ENCODE measurements at places on chromosomes 1 and 21. TPM values are rescaled to one million over a fixed set of nuclear protein-coding genes. Genes with fewer than 3 reads are reported as not detected.

PRAMEF13 gene
- total RNA-seq = not detected

SEC16B gene
- 0.42 TPM for total RNA-seq

CDC42BPA gene
- total RNA-seq = 2.8 TPM

KRTAP10-4 gene
- total RNA-seq = not detected

DNA sequence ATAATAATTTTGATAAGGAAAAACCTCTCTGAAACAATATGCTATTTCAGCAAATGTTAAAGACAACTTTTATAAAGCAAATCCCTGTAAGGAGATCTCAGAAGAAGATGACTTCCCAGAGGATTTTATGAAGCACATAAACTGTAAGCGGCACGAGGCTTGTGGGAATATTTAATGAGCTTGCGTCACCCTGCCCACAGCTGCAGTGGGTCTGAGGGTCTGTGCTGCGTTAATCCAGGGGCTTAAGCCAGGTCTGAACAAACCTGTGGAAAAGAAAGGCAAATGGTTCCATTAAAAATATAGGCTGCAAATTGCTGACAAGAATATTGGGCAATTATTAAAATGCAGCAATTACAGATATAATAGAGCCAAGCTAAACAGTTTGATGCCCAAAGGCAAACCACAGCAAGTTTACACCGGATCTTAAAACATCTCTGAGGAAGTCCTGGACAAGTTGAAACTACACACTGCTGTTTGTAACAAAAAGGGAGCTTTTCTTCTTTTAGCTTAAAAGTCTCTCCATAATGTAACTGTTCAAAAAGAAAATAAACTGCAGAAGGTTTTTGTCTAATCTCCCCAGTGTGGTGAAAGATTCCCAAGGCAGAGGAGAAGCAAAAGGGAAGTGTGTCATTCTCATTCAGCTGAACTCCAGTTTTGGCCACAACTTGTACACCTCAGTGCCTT lies 21.8 kb downstream of the TGFBR3 start:
- H3K4me3 ChIP-seq = no peak overlapping the region
- H3K27me3 ChIP-seq = no peaks in the 10 kb centered on the region
- H3K36me3 ChIP-seq = peaks cover 3% of the 10 kb centered on the region
- no peak for DNase-seq

DNA sequence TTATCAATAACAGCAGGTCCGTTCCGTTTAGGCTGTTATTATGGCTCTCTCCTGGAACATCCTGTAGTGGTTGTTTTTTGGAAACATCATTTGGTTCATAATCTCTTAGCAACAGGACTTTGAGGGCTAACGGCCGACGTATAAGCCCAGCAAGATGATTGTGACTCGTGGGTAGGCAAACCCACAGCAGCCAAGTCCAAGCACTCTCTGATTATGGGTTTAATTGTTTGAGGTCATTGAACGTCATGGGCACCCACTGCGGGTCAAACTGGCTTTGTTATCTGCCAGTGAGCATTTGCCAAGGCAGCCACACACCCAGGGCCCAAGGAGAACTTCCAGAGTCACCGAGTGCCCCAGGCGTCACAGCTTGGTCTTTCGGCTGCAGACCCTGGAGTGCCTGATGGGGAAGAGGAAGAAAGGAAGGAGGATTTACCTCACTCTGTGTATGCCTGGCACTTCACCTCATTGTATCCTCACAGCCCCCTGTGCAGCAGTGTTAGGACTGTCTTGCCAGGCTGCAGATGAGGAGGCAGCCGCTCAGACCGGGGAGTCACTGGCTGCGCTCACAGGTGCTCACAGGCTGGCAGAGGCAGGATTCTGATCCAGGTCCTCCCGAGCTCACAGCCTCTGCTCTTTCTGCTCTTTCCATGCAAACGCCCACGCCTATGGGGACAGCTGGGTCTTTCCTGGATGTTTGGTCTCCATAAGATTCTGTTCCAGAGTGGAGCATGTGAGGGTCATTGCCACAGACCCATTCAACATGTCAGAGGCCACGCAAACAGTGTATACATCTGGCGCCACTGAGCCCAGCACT lies 30.8 kb upstream of the EPS8L3 start:
- peak overlapping the region; percentile 69 for H3K27ac ChIP-seq
- no peaks in the 10 kb centered on the region for H3K27me3 ChIP-seq
- H3K36me3 ChIP-seq = peaks cover 3% of the 10 kb centered on the region

GRCh38 chr1:115088115-115088778 lies 1.1 kb downstream of the TSPAN2 start:
- no peak overlapping the region for H3K27ac ChIP-seq
- H3K27me3 ChIP-seq = peaks cover 18% of the 10 kb centered on the region
- H3K36me3 ChIP-seq = no peaks in the 10 kb centered on the region
- H3K4me1 ChIP-seq = peaks cover 20% of the 10 kb centered on the region
- peak overlapping the region; percentile 67 for H3K4me3 ChIP-seq
- DNase-seq = no peak

GRCh38 chr1:114517348-114517747 lies 6.3 kb upstream of the TRIM33 start:
- H3K4me1 ChIP-seq = peaks cover 7% of the 10 kb centered on the region
- H3K4me3 ChIP-seq = no peak overlapping the region
- no peak for DNase-seq

DNA sequence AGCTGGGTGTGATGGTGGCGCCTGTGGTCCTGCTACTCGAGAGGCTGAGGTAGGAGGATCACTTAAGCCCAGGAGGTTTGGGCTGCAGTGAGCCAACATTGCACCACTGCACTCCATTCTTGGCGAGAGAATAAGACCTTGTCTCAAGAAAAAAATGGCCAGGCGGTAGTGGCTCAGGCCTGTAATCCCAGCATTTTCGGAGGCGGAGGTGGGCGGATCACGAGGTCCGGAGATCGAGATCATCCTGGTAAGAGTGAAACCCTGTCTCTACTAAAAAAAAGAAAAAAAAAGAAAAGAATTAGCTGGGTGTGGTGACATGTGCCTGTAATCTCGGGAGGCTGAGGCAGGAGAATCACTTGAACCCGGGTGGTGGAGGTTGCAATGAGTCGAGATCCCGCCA lies 11.3 kb downstream of the ATAD3B start:
- H3K27ac ChIP-seq = no peak overlapping the region
- no peaks in the 10 kb centered on the region for H3K4me1 ChIP-seq
- peaks cover 10% of the 10 kb centered on the region for H3K36me3 ChIP-seq
- H3K4me3 ChIP-seq = no peak overlapping the region

DNA sequence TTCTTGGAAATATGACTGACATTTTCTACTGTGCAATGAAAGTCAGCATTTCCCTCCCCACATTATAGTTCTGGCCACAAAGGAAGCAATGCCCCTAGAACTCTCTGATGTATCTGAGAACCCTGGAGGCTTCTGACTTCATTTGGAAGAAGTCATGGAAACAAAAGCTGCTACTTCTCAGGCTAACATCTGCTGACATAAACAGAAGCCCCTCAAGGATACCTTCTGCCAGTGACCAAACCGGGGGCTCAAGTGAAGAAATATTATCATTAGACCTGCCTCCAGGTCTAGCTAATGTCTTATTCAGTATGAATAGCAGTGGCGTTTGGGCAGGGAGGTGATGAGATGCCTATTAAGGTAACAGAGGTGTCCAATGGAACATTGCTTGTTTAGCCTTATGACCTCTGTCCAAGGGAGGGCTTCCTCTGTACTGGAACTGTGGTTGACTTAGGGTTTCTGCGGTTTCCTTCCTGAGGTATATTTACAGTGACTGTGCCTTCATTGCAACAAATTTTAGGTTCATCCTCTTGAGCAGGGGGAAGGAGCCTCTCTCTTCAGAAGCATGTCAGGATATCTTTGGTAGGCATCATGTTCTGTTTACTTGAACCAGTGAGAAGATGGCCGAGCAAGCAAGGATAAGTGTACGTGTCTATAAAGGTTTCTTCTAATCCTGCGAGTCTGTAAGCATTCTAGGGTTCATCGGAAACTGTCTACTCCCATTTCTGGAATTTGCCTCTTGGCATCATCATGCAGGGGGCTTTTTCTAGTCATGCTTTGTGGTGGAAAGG lies 161.7 kb downstream of the PBX1 start:
- peaks cover 12% of the 10 kb centered on the region for H3K4me1 ChIP-seq
- no peak for DNase-seq
- H3K36me3 ChIP-seq = no peaks in the 10 kb centered on the region
- H3K27ac ChIP-seq = no peak overlapping the region
- H3K27me3 ChIP-seq = no peaks in the 10 kb centered on the region

- DNase-seq = no peak
- H3K27ac ChIP-seq = no peak overlapping the region
- H3K36me3 ChIP-seq = peaks cover 79% of the 10 kb centered on the region
- no peaks in the 10 kb centered on the region for H3K4me1 ChIP-seq
- H3K4me3 ChIP-seq = no peak overlapping the region
- H3K27me3 ChIP-seq = no peaks in the 10 kb centered on the region
These were observed 130.5 kb downstream of the RABGAP1L start for GRCh38 chr1:174289644-174290310.

DNA sequence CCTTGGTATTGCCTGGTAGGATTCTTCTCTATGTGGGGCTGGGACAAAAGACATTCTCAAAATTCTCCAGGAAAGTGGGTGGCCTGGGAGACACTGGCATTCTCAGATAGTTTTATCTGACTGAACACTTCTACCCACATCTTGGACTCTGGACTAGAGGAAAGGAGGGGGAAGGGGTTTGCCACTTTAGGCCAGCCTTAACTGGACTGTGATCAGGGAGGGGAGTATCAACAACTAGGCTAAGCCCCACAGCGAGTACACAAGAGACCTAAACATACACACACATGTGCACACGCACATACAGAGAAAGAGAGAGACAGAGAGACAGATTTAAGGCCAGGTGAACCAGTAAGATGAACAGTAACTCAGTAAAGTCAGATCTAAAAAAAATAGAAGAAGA lies 1.2 kb upstream of the SEMA6C start:
- peaks cover 10% of the 10 kb centered on the region for H3K4me1 ChIP-seq
- DNase-seq = no peak
- H3K4me3 ChIP-seq = peak overlapping the region; percentile 85
- no peaks in the 10 kb centered on the region for H3K36me3 ChIP-seq

DNA sequence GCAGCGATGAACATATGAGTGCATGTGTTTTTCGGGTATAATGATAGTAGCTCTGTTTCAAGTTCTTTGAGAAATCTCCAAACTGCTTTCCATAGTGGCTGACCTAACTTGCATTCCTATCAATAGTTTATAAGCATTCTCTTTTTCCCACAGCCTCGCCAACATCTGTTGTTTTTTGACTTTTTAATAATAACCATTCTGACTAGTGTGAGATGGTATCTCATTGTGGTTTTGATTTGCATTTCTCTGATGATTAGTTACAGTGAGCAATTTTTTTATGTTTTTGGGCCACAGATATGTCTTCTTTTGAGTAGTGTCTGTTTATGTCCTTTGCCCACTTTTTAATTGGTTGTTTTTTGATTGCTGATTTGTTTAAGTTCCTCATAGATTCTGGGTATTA lies 10.6 kb upstream of the RUNX1 start:
- no peak overlapping the region for H3K4me3 ChIP-seq
- DNase-seq = no peak
- peaks cover 6% of the 10 kb centered on the region for H3K36me3 ChIP-seq

DNA sequence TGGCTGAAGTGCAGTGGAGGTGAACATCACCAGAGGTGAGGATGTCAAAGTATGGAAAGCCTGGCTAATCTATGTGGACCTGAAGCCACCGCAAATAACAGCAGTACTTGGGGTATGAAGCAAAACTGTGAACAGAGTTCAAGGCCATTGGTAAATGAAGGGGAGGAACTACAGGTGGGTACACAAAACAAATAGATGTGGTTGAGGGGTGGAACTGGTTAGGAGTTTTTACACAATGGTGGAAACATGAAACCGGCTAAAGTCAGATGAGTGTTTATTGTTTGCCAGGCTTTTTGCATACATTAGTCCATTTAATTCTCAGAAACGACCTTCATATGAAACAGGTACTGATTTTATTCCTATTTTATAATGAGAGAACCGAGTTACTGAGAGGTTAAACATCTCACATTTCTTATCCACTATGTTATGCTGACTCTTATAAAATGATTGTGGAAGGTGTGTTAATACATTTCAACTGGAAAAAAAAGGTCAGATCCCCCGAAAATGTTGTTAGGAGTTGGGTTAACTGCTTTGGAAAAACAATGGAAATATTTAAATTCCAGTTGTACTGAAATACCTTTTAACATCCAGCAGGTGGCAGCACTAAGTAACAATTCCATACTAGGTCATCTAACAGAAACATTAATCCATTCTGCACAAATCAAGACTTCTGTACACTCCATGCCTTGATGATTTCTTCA lies 44.3 kb upstream of the GTF2B start:
- no peaks in the 10 kb centered on the region for H3K27me3 ChIP-seq
- H3K27ac ChIP-seq = no peak overlapping the region
- no peak overlapping the region for H3K4me3 ChIP-seq
- peaks cover 57% of the 10 kb centered on the region for H3K36me3 ChIP-seq
- H3K4me1 ChIP-seq = peaks cover 2% of the 10 kb centered on the region
- no peak for DNase-seq

GRCh38 chr1:240912821-240913220 lies 300.9 kb upstream of the GREM2 start:
- H3K4me3 ChIP-seq = no peak overlapping the region
- H3K36me3 ChIP-seq = no peaks in the 10 kb centered on the region
- no peaks in the 10 kb centered on the region for H3K27me3 ChIP-seq
- no peak for DNase-seq

DNA sequence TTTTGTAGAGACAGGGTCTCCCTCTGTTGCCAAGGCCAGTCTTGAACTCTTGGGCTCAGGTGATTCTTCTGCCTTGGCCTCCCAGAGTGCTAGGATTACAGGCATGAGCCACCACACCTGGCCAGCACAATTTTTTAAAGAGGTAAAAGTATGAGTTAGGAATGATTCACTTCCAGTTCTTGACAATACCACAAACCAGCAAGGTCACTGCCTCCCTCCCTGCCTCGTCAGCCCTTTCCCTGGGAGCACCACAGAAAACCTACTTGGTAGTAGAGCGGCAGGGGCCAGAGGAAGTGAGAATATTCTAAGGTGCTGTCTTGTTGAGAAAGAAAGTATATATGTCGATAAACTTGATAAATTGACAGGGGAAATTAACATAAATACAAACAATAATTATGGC lies 10.8 kb upstream of the CDA start:
- H3K27me3 ChIP-seq = peaks cover 17% of the 10 kb centered on the region
- no peak overlapping the region for H3K4me3 ChIP-seq
- H3K4me1 ChIP-seq = no peaks in the 10 kb centered on the region
- DNase-seq = no peak
- no peaks in the 10 kb centered on the region for H3K36me3 ChIP-seq

DNA sequence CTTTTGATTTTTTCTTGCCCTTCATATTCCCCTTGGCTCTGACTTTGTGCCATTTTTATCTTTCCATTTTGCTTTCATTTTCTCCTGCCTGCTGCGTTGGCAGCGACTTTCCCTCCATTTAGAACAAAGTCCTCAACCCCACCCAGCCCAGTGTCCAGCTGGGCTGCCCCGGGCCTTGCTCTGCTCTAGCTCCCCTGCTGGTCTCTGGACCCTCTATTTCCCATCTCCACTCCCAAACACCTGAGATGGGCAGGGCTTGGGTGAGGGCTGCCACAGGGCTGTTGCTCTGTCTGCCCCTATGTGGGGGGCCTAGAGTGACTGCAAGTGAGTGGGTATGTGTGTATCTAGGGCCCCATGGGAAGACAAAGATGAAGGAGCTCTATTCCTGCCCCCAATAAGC lies 7.3 kb upstream of the ADAM15 start:
- no peaks in the 10 kb centered on the region for H3K36me3 ChIP-seq
- H3K4me1 ChIP-seq = peaks cover 12% of the 10 kb centered on the region
- H3K27ac ChIP-seq = no peak overlapping the region
- DNase-seq = no peak
- peaks cover 5% of the 10 kb centered on the region for H3K27me3 ChIP-seq
